ENCODE measurements at places on chromosomes 2 and 18.
A peak's percentile ranks its signal among the peaks of the same experiment; 100 is the strongest.

DNA sequence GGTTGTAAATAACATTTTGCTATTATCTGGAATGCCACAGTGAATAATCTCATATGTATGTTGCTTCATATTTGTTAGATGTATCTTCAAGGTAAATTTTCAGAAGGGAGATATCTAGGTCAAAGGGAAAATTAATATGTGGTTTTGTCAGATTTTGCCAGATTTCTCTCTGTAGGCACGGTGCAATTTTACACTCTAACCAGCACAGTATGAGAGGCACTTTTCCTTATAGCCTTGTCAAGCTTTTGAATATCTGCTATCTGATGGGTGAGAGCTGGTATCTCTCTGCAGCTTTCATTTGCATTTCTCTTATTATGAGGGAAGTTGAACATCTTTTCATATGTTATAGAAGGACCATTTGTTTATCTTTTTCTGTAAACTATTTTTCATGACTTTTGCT lies 175.7 kb upstream of the PGAP1 start:
- DNase-seq: no peak

GRCh38 chr18:65352186-65352585 lies 398.6 kb upstream of the CDH7 start:
- DNase-seq: no peak

- DNase-seq: no peak
These were observed 98.0 kb downstream of the ANKRD44 start for GRCh38 chr2:197212344-197213262.

DNA sequence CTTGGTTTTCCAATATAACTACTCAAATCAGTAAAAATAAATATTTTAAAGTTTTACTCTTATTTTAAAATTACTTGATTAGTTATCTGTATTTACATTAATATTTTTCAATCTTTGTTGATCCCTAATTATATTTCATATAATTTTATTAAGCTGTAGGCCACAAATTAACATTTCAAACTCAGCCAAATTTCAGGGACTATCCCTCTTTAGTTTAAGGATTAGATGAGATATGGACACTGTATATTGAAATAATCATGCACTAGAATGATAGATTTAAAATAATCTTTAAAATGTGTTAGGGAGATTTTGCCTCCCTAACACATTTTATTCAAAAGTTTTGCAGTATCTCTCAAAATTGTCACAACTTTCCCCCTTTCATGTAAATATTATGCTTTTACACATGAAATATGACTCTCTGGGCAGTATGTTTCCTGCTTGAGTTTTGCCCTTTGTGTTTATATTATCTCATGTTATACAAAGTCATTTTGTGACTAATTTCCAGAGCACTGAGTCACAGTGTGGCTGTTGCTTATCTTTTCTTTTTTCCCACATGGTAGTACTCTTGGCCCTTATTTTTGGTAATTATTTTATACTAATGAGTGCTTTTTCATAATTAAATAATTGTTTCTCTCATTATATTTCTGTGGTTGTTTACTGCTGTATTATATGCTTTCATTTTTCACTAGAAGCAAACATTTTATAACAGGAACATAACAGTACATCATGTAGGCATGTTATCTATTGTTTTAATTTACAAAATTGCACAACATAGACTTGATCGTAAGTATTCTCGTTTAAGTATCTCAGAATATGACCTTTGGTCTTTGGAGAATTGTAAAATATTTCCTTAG lies 1.2 kb downstream of the TFPI start:
- DNase-seq: no peak

GRCh38 chr2:207502577-207503198 lies 27.1 kb upstream of the CREB1 start:
- no peak for DNase-seq

GRCh38 chr2:82790206-82791021 lies 1668.7 kb downstream of the SUCLG1 start:
- DNase-seq: no peak

DNA sequence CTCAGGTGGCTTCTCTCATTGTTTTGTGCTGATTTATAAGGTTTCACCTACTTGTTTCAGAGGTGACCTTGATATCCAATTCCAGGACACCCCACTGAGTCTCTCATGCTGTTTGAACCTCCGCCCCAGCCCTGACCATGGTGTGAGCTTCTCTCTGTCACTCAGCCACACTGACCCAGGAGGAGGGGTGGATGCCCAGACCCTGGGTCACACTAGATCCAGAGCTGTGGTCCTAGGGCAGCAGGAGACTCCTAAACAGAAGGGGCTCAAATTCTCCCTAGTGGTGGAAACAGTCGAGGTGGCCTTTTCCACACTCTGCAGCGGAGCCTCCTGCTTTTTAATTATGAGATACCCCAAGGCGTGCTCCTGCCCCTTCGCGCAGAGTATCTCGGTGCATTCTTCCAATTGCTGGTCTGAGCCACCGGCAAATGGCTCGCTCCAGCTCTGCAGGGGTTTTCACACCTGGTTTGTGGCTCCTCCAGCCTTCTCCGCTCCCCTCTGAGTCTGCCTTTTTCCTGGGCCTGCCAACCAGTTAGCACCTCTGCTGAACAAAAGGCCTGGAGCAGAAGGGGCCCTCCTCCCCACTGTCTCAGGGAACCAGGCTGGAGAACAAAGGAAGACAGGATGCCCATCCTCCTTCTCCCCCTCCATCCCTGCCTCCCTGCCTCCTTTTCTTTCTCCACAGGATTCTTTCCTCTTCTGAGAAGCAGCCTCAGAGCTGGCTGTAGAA lies 147.3 kb upstream of the SPRED2 start:
- DNase-seq: no peak

- DNase-seq: no peak
These were observed 858.5 kb upstream of the PIK3C3 start for GRCh38 chr18:41096504-41096903.

- no peak for DNase-seq
These were observed 31.9 kb upstream of the REG3G start for GRCh38 chr2:78993518-78994148.

DNA sequence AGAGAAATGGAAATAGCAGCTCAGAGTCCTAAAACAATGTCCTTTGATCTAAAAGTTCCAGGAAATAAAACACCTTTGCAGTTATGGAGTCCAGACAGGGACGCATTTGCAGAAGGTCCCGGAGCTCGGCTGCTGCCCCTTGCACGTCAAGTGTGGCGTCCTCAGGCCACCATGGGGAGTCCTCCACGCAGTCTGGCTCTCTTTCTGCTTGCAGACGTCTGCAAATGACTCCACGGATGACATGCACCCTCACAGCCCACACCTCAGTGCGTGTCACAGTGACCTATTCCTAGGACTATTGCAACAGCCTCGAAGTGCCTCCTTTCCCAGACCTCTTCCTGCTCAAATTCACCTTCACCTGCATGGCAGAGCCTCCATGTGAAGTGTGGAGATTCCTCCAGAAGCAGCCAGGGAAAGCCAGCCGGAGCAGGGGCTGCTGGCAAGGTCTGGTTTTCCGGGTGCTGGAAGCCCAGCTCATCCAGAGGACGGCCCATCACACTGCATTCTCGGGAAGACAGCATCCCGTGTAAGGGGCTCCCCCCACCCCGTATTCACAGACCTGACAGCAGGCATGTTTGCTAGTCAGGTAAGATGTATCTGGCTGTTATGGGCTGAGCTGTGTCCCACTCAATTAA lies 137.7 kb downstream of the ASB1 start:
- DNase-seq: no peak

GRCh38 chr2:239465017-239466001 lies 64.5 kb upstream of the HDAC4 start:
- peak; percentile 26 for DNase-seq

DNA sequence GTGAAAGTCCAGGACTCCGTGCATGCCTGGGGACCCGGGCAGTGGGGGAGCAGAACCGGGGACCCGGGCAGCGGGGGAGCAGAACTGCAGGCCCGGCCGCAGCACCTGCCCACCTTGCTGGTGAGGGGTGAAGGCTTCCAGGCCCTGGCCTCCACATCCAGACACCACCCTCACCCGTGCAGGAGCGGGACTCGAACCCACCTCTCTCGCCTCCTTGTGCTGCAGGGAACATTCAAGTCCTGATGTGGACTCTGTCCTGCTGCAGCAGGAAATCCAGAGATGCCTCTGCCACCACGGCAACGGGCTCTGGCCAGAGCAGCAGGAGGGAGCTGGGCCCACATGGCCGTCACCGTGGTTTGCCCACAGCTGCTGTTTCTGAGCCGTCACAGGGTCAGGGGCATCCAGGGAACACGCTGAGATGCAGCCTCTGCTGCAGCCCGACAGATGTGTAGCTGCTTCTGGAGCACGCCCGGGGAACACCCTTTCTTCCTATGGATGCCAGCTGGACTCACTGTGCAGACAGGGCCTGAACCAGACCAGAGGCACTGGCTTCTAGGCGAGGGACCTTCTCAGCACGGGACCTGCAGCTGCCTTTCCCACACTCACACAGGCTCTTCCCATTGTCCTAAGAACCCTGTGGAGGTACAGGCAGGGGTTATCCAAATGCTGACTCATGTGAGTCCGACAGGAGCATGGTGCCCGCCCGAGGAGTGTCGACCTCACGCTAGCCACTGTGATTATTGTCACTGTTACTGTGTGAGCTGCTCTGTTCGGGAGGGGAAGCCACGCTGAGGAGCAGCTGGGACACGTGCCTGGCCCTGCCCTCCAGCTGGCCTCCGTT lies 89.2 kb upstream of the CTDP1 start:
- DNase-seq: no peak

DNA sequence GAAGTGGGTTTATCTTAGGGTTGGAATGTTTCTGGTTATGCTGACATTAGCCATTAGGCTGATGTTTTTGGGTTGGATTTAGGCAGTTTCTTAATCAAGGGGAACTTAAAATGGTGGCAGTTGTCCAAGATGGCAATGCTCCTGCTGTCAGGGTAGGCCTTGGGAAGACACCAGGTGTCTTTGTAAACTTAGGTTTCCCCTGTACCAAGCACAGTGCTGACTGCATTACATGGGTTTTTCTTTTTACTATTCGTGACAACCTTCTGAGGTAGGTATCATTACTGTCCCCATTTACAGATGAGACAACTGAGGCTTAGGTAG lies 528 bp upstream of the ATG16L1 start:
- DNase-seq: no peak

- no peak for DNase-seq
These were observed 113.7 kb upstream of the CREB1 start for GRCh38 chr2:207416111-207416510.

- DNase-seq: no peak
These were observed 21.8 kb downstream of the COLEC12 start for GRCh38 chr18:478681-479080.

GRCh38 chr2:112829961-112830681 lies 6.5 kb downstream of the IL1B start:
- DNase-seq: no peak

GRCh38 chr2:1803217-1804110 lies 59.1 kb upstream of the PXDN start:
- no peak for DNase-seq

DNA sequence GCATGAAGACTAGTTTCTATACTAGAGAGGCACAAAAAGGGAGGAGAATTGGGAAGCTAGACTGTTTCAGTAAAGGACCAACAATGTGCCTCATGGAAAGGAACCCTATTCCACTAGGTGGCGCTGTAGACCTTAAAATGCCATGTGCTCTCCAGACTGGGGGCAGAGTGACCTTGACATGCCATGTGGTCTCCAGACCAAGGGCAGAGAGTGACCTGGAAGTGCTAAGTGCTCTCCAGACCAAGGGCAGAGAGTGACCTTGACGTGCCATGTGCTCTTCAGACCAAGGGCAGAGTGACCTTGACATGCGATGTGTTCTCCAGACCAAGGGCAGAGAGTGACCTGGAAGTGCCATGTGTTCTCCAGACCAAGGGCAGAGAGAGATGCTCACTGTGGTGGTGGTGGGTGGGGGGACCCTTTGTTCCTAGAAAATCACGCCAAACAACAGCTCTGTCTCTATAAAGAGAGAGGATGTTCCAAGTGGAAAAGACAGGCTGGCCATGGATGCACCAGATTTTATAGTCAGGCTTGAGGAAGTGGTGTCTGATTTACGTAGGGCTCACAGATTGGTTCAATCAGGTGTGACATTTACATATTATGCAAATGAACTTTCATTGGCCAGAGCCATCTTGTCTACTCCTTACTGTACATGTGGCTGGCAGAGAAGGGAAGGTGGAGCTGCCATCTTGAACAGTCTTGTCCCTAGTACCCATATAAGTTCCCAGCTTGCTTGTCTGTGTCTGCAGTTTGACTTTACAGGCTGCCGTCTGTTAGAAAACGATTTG lies 344.0 kb upstream of the DDX18 start:
- DNase-seq: no peak

DNA sequence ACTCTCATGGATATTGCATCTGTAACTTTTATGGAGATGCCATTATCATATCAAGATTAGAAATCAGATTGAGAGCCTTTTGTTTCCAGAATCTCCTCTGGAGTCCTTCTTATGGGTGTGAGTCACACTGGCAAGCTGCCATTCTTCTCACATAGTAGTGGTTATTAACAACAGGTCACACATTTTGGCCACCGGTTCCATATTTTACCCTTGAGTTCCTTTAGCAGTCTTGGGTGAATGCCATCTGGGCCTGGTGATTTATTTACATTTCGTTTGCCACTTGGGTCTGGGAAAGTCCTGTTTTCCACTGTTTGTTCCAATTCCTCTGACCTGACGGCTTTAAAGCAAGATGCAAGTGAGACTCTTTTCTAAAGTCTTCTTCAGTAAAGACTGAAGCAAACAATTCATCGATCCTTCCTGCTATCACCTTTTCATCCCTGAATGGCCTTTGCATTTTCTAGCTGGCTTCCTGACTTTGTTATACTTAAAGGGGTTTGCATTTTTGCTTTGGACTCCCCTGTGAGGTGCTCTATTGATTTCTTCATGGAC lies 80.5 kb upstream of the CAVIN2 start:
- no peak for DNase-seq

- no peak for DNase-seq
These were observed 194.9 kb upstream of the HAAO start for GRCh38 chr2:42987112-42987922.

DNA sequence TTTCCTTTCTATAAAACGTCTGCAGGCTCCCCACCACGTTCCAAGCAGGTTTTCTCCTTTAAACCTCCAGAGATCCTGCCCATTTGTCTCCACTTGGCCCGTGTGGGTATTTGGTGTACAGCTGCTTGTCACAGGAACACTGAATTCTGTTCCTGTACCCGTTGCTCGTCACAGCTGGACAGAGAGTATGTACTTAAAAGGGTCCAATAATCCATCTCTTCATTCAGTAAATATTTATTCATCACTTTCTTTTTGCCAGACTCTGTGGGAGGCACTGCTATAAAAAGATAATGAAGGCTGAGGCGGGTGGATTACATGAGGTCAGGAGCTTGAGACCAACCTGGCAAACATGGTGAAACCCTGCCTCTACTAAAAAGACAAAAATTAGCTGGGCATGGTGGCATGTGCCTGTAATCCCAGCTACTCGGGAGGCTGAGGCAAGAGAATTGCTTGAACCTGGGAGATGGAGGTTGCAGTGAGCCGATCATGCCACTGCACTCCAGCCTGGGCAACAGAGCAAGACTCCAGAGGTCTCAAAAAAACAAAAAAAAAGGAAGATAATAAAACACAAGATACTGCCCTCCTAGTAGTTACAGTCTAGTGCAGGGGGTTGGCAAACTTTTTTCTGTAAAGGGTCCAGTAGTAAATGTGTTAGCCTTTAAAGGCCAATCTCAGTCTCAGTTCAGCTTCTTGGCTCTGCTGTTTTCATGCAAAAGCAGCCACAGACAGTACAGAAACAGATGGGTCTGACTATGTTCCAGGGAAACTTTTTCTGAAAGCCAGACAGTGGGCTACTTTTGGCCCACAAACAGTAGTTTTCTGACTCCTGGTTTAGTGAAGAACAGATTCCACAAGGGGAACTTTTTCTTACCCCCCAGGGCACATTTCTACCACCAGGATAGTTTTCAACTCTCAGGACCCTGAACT lies 309.9 kb upstream of the RAB12 start:
- no peak for DNase-seq

GRCh38 chr2:70902067-70902442 lies 33.6 kb upstream of the ATP6V1B1 start:
- DNase-seq: no peak

GRCh38 chr2:25537526-25537925 lies 135.9 kb downstream of the DTNB start:
- DNase-seq: no peak
